ENCODE measurements at places on chromosomes 16 and 17.

GRCh38 chr16:3187798-3188674 lies at the start of gene OR1F1:
OR1F1 (plus strand) TSS chr16:3188204.
- no peak for DNase-seq

- no peak for DNase-seq
Observed at GRCh38 chr17:50058296-50058953, 2.5 kb downstream of the ITGA3 start.

DNA sequence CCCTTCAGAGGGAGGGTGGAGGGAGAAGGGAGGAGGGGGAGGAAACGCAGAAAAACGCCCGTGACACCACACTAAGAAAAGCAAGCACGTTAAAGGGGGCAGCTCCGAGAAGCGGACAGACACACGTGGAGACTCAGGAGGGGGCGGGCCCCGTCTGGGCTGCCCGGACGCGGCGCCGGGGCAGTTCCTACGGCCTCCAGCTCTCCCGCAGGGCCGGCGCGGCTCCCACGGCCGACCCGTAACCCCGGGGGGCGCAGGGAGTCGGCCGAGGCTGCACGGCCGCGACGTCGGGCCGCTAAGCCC lies 362 bp downstream of the KLHDC4 start:
- peak; percentile 24 for DNase-seq

- DNase-seq = no peak
Observed at GRCh38 chr17:74713171-74713755, 540 bp upstream of the CD300LF start.

DNA sequence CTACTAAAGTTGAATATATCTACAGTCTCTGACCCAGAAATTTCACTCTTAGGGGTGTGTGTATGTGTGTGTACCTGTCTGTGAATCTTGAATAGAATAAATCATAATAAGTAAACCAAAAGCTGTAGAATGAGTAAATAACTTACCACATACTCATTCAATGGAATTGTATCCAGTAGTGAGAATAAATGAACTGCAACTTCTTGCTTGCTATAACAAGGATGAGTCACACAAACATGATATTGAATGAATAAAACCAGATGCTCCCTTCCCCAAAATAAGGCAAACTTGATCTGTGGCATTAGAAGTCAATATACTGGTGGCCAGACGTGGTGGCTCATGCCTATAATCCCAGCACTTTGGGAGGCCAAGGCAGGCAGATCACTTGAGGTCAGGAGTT lies 259.8 kb upstream of the MON1B start:
- no peak for DNase-seq

- DNase-seq = no peak
Observed at GRCh38 chr17:65542610-65543009, 18.8 kb downstream of the AXIN2 start.

- DNase-seq = no peak
Observed at GRCh38 chr16:84753412-84754326, 53.9 kb downstream of the USP10 start.

- DNase-seq = no peak
Observed at GRCh38 chr17:82772026-82772425, 20.2 kb downstream of the TBCD start.
